ENCODE measurements at places on chromosomes 7 and 10. TPM values are rescaled to one million over a fixed set of nuclear protein-coding genes. Genes with fewer than 3 reads are reported as not detected.

Gene SLC26A5
- total RNA-seq = 1.3 TPM

Gene IRF5
- 2.9 TPM for total RNA-seq

Gene TAF6
- 108 TPM for total RNA-seq

Gene ARHGAP22
- 11.9 TPM for total RNA-seq

DNA sequence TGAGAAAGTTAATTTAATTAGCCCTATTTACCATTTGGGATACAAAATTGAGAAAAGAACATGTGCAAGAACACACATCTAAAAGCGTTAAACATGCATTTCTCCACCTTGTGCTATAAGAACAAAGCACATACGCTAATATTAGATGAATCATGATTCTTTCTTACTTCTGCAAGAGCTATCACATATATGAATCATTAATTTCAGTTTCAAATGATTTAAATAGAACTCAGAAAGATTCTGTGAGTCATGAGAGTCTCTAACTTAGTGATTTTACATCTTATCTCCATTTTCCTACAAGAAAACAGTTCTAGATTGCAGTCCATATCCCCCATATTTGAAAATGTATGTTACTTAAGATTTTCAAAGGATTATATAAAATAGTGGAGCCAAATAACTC is 173.9 kb downstream of the RNLS start:
- DNase-seq = no peak

DNA sequence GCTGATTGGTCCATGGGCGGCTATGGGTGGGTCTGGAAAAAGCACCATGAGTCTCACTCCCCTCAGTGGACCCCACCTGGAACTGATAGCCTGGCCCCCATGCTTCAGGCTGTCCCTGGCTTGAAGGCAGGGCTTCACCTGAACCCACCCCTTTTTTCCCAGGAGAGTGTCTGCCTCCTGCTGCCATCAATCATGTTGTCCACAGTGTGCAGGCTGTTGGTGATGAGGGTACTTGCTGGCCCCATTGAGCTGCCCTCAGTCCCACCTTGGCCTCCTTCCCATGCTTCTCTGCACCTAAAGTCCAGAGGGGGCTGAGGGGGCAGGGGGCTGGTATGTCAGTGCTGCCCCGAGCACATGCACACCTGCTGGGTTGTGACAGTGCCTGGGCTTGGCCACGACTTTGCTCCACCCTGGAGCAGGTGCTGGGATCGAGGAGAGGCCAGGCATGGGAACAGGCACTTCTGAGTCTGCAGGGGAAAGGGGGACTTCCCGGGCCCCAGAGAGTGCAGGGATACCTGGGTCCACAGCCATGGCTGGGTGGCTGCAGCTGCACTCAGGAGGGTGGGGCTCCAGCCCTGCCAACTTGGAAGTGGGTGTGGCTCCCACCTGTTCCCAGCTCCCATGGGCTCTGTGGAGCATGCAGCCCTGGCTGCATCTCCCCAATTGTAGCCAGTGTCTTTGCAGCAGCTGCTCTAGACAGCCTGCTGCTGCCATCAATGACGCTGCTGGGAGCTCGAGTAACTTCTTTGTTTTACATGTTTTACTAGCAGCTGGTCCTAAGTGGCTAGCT is 56.9 kb downstream of the ADK start:
- DNase-seq = no peak

DNA sequence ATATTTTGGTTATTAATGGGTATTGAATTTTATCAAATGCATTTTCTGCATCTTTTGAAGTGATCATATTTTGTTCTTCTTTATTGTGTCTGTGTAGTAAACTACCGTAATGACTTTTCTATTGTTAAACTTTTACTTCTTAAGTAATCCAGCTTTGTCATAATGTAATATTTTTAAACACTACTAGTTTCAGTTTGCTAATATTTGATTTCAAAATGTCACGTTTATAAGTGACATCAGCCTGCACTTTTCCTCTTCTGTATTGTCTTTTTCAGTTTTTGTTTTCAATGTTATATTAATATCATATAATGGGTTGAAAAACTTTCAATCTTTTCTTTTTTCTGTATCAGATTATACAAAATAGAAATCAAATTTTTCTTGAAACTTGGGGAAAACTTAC is 71.6 kb upstream of the ANKRD1 start:
- DNase-seq = no peak

DNA sequence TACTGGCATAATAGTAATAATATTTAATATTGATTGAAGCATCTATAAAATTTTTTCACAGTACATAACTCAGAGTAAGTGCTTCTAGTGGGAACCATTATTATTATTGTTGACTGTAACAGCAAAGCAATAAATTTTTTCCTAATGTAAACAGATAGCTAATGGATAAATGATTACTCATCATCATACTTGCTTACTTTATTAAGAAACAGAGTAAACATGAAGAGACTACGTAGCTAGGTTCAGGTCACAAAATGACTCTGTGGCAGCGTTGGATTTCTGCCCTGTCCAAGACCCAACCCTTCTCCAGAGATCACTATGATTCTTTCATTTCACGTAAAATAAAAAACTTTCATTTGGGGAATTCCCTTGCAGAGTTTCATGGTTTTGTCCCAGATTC is 8.3 kb upstream of the ABCB5 start:
- no peak for DNase-seq

DNA sequence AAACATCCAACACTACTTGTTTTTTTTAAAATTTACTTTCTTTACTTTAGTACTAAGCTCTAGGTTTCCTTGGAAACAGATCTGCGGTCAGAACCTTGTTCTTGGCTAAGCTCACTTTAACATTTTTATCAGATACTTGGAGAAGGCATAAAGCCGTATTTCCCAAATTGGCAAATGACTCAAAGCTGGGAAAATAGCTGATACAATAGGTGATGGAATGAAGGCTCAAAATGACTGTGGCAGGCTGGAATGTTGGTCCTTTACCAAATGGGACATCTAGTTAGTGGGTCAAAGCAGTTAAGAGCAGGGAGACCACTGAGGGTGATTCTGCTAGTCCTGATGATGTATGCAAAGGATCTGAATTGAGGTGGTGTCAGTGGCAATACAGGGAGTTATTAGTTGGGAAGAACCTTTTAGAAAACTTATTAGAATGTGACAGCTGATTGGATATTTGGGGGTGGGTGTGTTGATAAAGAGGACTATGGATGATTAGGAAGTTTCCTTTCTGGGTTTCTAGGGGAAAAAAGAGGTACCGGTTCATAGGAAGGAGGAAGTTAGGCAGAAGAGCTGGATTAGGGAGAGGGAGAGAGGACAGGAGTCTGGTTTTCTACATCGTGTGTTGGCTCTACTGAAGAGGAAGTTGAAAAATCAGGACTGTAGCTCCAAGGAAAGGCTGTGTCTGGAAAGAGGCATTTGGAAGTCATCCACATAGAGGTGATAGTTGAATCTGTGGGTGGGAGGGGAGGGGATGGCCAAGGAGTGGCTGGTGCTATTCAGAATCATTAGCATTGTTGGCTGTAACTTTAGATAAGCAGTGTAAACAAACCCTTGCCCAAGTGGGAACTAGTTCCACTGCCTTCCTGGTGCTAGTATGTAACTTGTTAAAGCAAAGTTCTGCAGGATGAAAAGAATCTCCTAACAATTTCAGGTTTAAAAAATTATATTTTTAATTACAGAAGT is 13.1 kb downstream of the PLCE1 start:
- no peak for DNase-seq

DNA sequence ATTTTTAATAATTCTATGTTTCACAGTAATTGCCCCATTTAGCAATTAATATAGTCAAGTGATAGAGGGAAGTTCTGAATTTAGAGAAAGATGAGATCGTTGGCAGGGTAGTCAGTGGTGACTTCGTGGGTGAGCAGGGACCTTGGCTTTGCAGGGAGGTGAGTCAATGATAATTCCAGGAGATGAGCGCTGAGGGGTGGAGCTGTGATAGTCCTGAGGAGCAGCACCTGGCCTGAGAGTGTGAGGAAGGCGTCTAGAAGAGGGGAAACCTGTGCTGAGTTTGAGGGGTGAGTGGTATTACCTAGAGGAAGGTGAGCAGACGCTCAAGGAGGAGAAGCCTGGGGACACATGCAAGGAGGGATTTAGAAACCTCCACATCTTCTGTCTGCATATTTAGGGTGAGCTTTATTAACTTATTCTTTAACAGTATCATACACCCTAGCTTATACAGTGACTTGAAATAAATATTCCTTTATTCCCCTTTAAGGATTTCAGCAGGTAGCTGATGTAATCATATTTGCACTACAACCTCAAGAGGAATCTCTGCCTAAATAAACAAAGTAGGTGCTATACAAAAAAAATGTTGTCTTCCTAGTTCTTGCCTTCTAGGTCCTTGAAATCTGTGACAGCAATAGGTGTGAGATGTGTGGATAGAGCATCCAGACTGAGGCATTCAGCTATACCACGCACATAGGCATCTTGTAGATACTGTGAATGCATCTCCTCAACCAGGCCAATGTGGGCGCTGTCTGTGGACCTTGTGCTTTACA is 2.1 kb upstream of the TRIL start:
- no peak for DNase-seq

DNA sequence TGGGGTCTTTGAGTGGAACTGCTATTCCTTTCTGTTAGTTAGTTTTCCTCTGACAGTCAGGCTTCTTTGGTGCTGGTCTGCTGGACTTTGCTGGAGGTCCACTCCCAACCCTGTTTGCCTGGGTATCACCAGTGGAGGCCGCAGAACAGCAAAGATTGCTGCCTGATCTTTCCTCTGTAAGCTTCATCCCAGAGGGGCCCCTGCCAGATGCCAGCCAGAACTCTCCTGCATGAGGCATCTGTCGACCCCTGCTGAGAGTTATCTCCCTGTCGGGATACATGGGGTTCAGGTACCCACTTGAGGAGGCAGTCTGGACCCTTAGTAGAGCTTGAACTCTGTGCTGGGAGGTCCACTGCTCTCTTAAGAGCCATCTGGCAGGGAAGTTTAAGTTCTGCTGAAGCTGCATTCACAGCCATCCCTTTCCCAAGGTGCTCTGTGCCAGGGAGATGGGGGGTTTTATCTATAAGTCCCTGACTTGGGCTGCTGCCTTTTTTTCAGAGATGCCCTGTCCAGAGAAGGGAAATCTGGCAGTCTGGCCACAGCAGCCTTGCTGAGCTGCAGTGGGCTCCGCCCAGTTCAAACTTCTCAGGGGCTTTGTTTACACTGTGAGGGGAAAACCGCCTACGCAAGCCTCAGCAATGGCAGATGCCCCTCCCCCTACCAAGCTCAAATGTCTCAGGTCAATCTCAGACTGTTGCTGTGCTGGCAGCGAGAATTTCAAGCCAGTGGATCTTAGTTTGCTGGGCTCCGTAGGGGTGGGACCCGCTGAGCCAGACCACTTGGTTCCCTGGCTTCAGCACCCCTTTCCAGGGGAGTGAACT is 89.7 kb upstream of the CDK6 start:
- no peak for DNase-seq

DNA sequence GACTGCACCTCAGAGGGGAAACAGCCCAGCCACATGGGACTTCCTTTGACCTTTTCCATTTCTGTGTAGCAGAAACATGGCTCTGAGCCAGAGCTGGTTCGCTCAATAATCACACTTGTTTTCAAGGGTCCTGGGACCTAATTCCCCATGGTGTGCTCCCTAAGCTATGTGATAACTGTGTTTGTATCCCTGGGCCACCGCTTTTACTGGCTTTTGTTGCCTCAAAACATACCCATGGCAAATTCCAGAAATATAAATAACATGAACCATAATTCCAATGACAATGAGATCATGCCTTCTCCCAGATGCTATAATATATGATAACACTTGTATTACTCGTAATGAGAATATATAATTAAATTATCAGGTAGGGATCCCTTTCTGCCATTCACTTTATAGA is 196.4 kb downstream of the GFRA1 start:
- DNase-seq = no peak

GRCh38 chr10:14240253-14241189 is 90.2 kb downstream of the FRMD4A start:
- DNase-seq = no peak

DNA sequence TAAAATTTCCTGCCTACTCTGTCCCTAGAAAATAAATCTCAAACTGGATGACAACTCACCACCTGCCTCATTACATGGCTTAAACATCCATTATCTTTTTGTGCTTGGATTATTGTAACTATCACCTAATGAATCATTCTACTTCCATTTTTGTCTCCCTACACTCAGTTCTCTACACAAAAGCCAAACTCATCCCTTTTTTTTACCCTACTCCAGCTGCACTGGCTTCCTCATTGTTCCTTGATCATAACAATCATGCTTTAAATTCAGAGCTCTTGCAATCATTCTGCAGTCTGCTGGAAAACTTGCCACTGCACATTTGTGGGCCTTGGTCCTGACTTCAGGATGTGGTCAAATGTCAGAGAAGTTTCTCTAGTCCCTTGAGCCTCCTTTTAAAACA is 280.0 kb downstream of the DGKB start:
- DNase-seq = no peak

- DNase-seq = no peak
Measured at GRCh38 chr10:105963334-105963884, 1201.1 kb downstream of the SORCS1 start.

- DNase-seq = no peak
Measured at GRCh38 chr10:11949152-11949551, 93.5 kb downstream of the UPF2 start.

- DNase-seq = no peak
Measured at GRCh38 chr7:922334-923107, 32.0 kb downstream of the ADAP1 start.

DNA sequence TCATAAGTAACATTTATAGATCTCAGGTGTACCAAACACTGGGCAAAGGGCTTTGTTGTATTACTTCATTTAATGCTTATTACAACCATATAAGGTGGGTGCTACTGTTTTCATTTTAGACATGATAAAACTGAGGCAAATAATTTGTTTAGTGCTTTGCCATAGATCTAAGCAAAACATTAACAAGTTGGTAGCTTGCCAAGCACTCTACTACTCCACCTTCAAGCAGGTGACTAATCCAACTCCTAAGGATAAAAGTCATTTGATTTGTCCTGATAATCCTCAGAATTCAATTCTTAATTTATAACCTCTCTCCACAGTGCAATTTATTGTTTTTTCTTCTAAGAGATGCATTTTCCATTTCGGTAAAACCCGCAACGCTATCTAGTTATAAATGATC is 646.4 kb downstream of the GRM8 start:
- no peak for DNase-seq

DNA sequence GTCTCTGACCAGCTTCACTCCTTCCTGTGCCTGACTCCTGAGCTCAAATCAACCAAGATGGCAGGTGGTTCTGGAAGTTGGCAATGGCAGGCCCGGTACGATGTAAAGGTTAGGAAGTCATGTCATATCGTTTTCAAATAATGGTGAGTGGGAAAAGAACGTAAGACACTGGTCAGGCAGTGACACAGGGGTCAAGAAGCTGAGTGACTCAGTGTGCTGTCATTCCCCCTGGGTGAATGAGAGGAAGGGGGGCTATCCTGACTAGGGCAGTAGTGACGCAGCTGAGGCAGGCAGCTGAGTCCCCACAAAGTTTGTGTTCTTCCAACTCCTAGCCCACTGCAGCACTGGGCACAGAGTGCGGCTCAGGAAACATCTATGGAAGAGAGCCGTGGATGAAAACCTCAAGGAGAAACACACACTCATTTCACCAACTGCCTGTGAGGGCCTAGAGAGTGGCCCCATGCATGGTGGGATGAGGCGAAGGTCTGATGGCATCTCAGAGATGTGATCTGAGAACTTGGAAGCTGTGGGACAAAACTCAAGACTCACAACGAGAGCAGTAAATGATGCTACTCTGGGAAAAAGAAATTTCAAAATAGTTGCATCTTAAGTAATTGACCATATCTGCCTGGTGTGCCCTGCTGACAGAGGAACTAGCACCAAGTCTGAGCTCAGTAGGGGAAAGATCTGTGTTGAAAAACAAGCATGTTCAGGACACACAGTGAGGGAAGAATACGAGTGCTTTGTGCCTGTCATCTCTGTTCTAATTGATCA is 23.2 kb downstream of the CREB3L2 start:
- DNase-seq = no peak
